ENCODE measurements at places on chromosomes 11 and 22.
A peak's percentile ranks its signal among the peaks of the same experiment; 100 is the strongest.

DNA sequence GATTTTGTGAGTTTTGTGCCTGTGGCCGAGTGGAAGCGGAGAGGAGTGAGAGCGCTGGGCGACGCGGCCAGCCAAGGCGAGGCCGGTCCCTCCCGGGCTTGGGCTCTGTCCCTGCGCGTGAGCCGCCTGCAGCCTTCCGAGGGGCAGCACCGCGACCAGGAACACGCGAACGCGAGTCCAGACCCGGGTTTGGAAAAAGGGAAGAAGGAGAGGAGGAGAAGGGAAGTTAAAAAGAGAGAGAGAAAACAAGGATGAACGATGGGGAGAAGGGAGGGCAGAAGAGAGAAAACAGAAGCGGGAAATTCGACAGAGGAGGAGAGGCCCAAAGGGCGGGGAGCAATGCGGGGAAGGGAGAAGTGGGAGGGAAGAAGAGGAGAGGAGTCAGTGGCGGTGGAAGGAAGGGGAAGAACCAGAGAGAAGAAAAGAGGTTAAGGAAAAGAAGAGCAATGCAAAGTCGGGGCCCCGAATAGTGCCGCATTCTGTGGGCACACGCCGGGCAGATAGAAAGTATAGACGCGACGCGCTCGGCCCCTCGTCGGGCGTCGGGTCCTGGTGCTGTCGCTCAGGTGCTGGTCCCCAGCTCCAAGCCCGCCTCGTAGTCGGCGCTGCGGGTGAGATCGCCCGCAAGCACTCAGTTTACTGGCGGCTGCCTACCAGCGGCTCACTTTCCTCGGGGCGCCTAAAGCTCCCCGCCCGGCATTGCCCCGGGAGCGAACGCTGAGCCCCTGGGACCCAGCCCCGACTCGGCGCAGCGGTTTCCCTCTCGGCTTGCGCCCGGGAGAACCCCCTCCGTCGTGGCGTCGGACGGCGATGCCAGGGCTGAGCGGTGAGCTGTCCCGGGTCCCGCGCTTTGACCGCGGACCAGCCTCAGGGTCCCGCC lies 2.8 kb upstream of the BARX2 start:
- DNase-seq, result no peak

DNA sequence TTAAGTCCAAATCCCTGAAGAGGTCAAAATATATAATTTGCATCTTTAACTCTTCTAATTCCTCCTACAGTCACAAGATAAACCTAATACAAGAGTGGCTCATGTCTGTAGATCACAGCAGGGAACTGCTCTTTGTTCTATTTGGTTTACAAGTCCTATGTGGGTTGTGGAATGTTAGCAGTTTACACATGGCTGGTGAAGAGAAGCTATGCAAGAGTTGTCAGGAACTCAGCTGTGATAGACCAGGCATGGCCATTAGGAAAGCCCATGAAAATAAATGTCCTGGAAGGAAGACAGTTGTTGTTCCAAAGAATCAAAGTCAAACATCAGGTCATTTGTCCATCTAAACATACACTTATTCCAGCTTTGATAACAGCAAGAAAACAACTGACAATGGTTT lies 312.4 kb upstream of the PITPNB start:
- DNase-seq, result peak; percentile 16

- DNase-seq, result no peak
Observed at GRCh38 chr11:11373934-11374333, 20.9 kb upstream of the CSNK2A3 start.

DNA sequence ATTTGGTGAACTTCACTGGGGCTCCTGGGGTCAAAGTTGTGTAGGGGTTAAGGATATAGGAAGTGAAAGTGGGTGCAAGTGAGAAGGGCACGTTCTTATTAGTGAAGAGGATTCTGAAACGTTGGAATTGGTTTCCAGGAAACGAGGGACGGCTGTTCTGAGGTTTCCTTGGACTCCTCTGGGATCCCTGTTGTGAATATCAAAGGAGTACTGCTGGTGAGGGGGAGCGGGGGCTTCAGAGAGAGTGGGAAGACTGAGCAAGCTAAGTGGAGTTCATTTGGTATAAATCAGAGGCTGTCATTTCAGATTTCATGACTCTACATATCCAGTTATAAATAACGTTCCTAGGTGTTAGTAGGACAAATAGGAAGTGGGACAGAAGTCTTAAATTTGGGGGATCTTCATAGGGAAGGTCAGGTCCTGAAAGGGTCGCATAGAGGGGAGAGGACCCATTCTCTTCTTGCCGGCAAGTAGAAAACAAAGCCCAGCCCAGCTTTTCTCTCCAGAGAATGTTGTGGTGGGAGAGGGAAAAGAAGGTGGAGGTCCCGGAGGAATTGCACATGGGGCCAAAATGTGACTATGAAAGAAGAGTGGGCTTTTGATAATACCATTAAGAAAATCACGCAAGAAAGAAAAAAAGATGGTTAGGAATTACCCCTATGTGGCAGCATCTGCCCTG lies 1.1 kb upstream of the NELL1 start:
- DNase-seq, result peak; percentile 28

- peak; percentile 69 for DNase-seq
Observed at GRCh38 chr11:18384157-18384641, 10.2 kb upstream of the LDHA start.

- DNase-seq, result no peak
Observed at GRCh38 chr11:63445720-63446119, 45.2 kb downstream of the PLAAT5 start.

DNA sequence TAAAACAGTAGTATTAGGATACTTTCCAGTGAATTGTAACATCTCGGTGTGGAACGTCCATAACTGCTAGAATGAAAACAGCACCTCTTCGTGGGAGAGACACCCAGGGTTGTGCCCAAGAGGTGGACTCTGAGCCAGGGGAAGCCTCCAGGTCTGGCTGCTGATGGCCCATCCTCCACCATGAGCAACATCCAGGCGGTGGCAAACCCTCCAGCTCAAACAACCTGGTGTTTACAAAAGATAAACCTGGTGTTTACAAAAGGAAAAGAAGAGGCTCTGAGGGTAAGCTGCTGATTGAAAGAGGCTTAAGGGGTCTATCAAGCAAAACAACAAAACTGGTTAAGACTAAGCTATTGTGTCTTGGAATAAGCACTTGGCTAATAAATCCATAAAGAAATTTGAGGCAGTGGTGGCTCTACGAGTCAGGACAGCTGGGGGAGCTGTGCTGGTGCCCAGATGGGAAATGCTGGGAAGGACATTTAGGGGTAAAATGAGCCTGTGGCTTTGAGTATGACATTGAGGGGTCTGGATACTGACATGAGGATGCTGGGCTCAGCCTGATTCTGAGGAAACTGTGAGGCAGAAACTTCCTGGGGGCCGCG lies 909.0 kb downstream of the BRD1 start:
- DNase-seq, result no peak

DNA sequence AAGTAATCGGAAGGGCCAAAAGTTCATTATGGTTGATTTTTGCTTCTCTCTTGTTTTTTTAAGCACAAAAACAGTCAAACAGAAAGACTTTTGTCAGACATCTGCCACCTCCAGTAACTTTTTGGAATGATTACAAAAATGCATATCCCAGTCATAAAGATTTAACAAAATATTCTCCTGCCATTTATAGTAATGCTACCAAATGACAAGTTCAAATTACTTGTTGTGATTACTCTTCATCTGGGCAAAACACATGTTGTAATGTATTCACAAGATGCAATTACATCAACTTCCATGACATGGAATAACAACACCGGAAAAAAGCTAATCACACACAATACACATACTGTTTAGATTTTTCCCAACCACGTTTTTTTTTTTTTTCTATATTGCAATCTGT lies 1017.5 kb upstream of the TENM4 start:
- DNase-seq, result no peak

DNA sequence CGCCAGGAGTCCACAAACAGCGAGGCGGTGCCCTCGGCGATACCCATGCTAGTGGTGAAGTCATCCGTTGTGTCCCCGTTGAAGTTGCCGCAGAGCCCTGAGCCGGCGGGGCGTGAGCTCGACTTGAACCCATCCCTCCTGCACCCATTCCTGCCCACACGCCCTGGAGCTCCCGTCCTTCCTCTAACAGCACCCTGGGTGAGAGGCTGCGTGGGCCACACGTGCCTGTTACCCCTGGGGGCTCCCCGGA lies 8.3 kb downstream of the MUC6 start:
- DNase-seq, result no peak

- DNase-seq, result no peak
Observed at GRCh38 chr22:36323182-36323854, 64.4 kb downstream of the MYH9 start.

- peak; percentile 62 for DNase-seq
Observed at GRCh38 chr22:43377896-43378704, 33.7 kb upstream of the MPPED1 start.

GRCh38 chr22:27382947-27383346 lies 418.6 kb downstream of the MN1 start:
- no peak for DNase-seq

DNA sequence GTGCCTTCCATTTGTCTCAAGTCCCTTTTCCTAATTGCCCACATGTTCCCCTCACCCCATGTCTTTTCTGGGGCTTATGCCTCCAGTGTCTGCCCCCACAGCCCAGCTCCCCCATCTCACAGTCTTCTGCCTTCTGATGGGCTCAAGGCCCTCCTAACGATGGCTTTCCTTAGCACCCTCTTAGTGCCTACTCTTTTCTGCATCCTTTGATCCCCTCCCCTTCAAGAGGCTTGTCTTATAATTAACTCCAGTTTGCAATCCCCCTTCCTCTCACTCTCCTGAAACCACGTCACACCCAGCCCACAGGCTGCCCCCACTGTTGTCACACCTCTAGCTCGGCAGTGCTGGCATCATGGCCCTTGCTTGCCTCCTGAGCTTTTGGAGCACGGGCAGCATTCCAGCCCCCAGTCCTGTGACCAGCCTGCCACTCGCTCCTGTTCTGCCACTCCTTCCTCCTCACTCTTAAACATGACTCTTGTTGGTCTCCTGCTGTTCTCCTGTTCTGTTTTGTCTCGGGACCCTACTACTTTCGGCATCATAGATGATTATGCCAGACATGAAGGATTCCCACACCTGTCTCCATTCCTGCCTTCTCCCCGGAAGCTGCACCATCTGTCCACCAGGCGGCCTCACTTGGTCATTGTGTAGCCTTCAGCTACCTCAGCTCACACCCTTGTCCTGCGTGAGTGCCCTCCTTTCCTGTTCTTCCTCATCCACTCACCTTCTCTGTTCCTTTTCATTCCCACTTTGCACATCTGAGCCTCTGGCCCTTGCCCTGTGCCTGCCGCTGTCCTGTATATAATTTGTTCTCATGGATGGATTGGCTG lies 26.1 kb downstream of the UBE2L3 start:
- DNase-seq, result no peak

DNA sequence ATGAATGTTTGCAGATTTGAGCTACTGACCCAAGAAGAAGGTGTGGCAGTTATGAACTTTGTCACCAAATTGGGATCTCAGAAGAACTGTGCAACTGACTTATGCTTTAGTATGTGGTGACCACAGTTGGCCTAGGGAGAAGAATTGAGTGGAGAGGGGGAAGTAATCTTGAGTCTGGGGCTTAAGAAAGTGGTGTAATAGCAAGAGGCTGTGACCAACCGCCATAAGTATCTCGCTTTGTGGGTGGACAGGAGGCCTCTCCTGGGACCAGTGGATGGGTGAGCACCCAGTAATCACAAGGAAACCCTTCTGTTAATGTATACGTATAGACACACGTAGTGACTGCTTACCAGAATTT lies 12.7 kb upstream of the IL10RA start:
- no peak for DNase-seq

- DNase-seq, result peak; percentile 38
Observed at GRCh38 chr22:39530692-39531331, 1.7 kb downstream of the RPS19BP1 start.

- DNase-seq, result no peak
Observed at GRCh38 chr11:47331454-47332302, 20.8 kb downstream of the MYBPC3 start.

- no peak for DNase-seq
Observed at GRCh38 chr11:79449040-79449439, 8.2 kb upstream of the TENM4 start.

- DNase-seq, result no peak
Observed at GRCh38 chr11:6391537-6392134, 1.4 kb downstream of the SMPD1 start.

- no peak for DNase-seq
Observed at GRCh38 chr11:108807262-108807661, 142.4 kb downstream of the DDX10 start.

GRCh38 chr11:130719220-130719915 lies 196.9 kb downstream of the SNX19 start:
- DNase-seq, result peak; percentile 67

DNA sequence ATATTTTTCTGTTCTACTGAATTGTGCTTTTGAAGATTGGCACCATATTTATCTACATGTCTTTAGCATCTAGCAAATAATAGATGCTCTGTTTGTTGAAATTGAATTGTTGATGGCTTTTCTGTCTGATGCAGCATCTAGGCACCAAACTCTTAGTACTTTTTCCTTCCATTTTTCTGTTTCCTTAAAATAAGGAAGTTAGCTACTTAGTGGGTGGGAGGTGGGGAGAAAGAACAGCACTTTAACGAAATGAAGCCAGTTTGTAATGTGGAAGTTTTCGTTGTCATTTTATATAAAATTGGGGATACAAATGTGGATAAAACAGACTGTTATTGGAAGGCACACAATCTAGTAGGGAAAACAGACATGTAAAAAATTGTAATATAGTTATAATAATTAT lies 76.6 kb downstream of the HIPK3 start:
- DNase-seq, result no peak

DNA sequence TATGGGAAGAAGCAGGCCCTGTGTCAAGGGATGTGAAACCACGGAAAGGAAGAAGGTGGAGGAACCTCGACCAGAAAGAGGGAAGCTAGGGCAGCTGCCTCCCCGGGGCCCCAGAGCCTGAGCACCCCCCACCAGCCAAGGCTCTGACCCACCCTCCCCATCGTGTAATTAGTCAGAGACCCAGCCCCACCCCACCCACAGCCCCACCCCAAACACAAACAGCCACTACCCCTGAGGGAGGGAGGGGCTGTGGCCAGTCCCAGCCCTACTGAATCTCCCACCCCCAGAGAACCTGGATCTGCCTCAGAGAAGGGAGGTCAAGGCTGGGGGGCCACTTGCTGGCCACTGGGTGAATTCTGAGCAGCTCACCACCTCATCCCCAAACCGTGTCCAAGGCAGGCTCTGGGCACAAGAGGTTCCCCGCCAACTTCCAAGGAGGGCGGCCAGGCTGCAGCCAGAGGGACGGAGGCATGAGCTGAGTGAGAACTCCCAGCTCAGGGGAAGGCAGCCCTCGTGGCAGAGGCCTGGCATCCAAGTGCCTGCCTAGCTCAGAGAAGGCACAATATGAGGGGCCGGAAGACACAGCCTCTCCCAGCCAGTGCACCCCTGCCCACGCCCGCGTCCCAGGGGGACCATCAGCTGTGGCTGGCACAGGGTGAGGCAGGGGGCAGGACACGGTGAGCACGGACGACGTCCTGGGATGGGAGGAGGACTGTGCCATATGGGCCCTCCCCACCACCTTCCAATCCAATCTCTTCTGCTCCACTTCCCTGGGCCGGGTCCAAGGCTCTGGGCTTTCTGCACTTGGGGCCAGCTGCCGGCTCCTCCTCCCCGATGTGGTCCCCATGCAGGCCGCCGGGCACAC lies 2.7 kb downstream of the PLXNB2 start:
- no peak for DNase-seq

- DNase-seq, result no peak
Observed at GRCh38 chr22:30565341-30565740, 9.1 kb downstream of the GAL3ST1 start.
